NCI-H1105 treated with DMSO at 0.1 percent for 48 hours (cell line): ENCODE measurements at places on chromosomes 5 and 9.

- no peak for DNase-seq
These were observed 46.8 kb downstream of the ACO1 start for GRCh38 chr9:32431196-32431595.

GRCh38 chr5:127041571-127041970 lies 11.2 kb upstream of the MARCHF3 start:
- no peak for DNase-seq

DNA sequence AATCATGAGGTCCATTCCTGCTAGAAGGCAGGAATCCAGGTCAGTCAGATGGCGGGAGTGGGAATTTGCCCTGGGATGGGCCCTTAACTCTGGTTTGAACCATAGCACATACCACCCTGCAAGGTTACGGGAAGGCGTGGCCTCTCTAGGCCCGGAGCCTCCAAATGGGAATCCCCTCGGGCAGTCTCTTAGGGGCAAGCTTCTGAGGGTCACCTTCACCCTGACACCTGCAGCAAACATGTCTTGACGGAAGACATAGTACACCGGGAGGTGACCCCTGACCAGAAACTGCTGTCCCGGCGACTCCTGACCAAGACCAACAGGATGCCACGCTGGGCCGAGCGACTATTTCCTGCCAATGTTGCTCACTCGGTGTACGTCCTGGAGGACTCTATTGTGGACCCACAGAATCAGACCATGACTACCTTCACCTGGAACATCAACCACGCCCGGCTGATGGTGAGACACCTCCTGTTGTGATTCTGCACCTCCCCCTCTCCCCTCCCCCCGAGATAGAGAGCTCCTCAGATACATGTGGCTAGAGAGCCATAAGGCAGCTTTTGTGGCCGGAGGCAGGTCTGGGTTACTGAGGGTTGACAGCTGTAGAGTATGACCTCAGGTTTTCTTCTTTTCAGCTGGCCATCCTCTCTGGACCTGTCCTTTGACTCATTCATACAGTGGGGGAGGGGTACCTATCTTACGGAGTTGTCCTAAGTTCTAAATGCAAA lies 957 bp downstream of the PRELID1 start:
- no peak for DNase-seq

DNA sequence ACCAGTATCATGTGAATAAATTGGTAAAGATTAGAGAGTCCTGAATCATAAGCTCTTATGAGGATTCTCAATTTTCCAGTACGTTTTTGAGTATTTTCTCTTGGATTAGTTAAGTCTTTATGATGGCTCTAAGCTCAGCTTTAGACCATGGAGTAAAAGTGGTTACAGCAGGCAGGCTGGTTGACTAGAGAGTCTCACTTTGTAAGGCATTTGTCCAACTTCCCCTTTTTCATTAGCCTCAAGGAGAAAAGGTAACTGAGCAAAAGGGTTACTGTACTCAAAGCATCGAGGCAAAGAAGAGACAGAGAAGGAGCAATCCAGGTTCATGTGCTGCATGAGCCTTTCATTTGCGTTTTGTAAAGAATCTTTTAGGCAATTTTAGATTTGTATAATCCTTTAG lies 8.5 kb downstream of the NOP16 start:
- DNase-seq, result no peak

DNA sequence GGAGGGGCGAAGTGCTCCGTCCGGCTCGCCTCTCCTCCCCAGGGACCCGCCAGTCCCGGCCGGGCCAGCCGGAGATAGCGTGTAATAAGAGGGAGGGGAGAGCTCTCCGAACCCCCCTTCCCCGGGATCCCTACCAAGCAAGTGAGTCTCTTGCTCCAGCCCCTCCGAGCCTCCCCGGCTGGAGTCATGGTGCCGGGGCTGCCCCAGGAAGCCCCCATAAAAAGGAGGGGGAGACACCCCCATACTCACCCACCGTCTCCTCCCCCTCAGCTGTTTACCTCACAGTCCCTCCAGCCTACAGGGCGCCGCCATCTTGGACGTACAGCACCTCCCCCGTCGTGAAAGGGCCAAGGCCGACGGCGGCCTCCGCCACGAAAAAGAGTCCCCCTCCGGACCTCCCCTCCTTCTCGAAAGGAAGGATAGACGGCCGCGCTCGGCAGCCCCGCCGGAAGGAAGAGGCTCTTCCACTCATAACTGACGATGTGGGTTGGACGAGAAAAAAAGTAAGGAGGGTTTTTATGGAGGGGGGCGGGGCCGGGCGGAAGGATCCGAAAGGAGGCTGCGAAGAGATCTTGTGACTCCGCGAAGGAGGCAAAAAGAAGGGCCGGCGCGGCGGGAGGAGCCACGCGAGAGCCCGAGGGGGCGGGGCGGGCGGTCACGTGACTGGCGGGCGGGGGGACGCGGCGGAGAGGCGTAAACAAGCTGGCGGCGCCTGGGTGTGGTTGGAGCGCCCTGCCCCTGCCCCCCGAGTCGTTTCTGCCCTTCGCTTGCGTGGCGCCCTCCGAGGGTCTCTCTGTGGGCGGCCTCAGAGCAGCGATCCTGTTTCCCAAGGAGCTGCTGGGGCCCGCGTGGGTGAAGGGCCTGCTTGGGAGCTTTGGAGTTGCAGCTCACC lies at the start of gene TSC1:
TSS of gene TSC1 (minus strand) at position 323 of the 892 bp plus-strand sequence. CDS start 15,744 bp downstream, outside the sequence.
- DNase-seq, result peak; percentile 84

DNA sequence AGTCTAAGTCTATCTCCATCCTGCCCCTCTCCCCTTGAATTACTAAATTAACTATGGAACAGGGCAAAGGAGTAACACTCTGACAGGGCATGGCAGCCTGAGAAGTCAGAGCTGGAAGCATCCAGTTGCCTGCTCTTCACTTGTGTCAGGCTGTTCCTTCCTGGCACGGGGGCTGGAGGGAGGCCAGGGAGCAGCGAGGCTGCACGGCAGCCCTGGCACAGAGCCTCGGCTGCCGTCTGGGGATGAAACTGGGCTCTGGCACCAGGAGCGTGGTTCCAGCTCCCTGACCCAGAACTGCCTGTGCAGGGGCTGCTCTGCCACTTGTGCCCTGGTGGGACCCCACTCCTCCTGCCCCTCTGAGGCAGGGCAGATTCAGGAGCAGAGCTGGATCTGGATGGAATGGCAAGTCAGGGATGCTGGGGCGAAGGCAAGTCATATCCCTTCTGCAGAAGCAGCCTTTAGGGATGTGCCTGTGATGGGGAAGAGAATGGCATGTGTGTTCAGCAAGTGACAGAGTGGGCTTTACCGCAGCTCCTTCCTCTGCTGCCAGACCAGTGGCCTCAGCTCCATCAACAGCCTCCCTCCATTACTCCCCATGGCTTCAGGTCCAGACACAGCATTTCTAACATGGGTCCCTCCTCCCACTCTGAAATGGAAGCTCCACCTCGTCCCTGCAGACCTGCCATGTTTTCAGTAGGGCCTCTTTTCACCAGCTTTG lies 42.2 kb upstream of the PDE8B start:
- DNase-seq, result peak; percentile 25

- no peak for DNase-seq
These were observed 198.4 kb upstream of the TBCA start for GRCh38 chr5:77974576-77974975.

DNA sequence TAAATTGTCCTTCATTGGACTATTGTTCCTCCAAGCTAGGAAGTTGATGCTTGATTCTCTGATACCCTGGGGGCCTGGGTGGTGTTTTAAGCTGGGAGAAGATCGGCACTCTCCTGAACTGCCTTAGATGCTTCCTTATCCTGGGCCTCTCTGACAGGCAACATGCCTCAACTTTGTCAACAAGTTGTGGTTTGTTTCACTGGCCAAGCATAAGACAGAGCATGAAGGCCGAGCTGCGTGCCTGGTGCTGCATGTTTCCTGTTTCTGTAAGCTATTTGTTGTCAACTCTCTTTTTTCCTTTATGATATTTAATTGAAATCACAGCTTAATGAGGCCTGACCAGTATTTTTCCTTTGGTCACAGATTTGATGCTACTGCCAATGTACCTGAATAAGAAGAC lies 187.6 kb upstream of the TNC start:
- DNase-seq, result no peak

GRCh38 chr5:1658665-1659064 lies 134.9 kb upstream of the LPCAT1 start:
- no peak for DNase-seq

DNA sequence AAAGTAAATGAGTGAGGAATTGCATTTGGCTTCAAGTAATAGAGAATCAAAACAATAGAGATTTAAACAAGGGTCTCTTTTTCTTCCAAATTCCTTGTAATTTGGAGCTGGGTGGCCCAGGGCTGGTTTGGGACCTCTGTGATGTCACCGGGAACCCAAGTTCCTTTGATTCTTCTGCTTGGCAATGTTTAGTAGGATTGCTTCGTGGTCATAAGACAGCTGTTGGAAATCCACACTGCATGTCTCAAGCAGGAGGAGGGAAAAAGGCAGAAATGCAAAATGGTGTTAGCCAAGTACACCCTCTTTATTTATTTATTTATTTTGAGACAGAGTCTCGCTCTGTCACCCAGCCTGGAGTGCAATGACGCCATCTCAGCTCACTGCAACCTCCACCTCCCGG lies 72.6 kb upstream of the IL12B start:
- DNase-seq, result no peak

DNA sequence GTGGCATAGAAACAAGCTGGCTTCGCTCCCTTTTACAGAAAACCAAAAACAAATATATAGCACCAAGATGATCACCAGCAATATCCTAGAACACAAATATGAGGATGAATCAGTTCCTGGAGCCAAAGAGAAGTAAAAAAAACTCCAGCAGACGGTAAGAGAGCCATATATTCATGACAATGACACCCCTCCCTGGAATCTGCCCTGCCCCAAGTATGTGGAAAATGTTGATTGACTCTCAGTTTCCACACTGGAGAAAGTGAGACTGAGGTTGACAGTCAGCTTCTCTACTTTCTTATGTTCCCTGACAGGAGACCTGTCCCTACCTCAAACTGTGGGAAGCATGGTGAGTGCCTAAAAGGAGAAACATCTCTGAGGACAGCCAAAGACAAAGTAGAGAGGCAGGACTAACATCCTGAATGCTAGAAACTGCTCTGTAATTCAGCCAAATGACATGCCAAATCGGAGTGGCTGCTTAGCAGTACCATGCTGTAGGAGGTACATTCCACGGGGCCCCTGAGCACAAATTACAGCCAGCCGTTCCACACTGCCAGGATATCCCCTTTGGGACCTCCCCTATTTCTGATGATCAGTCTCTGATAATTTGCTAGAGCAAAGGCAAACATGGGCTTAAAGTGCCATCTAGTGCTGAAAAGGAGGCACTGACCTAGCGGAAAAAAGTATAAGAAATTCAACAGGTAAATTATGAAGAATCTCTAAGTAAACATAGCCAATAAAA lies 424.0 kb upstream of the RGMB start:
- DNase-seq, result no peak

GRCh38 chr5:61386045-61386800 lies 54.2 kb downstream of the ZSWIM6 start:
- DNase-seq, result peak; percentile 59

GRCh38 chr9:113578882-113579282 lies 115.4 kb downstream of the RGS3 start:
- no peak for DNase-seq

GRCh38 chr5:159451197-159452052 lies 121.1 kb upstream of the IL12B start:
- no peak for DNase-seq

DNA sequence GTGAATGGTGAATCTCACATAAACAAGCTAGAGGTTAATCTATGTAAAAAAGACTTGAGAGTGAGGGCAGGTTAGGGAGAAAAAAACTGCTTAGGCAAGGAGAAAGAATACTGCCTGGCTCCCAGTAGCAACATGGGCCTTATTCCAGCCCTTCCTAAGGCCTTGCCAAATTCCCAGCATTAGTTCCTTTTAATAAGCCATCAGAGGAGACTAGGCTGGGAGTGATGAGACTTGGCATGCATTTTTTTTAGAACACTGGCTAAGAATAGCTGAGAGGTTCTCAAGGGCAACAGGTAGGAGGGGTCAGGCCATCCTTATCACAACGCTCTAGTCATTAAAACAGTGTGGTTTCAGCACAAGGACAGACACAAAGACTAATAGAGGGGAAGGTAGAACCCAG lies 20.9 kb upstream of the ZBTB43 start:
- DNase-seq, result no peak

- no peak for DNase-seq
These were observed 155.5 kb downstream of the PALM2AKAP2 start for GRCh38 chr9:109935406-109936087.

GRCh38 chr9:116149844-116150243 lies 3.7 kb upstream of the PAPPA start:
- peak; percentile 7 for DNase-seq

- no peak for DNase-seq
These were observed 40.3 kb downstream of the CTNND2 start for GRCh38 chr5:11863911-11864310.

- DNase-seq, result no peak
These were observed 15.9 kb downstream of the TLR4 start for GRCh38 chr9:117720066-117720465.

DNA sequence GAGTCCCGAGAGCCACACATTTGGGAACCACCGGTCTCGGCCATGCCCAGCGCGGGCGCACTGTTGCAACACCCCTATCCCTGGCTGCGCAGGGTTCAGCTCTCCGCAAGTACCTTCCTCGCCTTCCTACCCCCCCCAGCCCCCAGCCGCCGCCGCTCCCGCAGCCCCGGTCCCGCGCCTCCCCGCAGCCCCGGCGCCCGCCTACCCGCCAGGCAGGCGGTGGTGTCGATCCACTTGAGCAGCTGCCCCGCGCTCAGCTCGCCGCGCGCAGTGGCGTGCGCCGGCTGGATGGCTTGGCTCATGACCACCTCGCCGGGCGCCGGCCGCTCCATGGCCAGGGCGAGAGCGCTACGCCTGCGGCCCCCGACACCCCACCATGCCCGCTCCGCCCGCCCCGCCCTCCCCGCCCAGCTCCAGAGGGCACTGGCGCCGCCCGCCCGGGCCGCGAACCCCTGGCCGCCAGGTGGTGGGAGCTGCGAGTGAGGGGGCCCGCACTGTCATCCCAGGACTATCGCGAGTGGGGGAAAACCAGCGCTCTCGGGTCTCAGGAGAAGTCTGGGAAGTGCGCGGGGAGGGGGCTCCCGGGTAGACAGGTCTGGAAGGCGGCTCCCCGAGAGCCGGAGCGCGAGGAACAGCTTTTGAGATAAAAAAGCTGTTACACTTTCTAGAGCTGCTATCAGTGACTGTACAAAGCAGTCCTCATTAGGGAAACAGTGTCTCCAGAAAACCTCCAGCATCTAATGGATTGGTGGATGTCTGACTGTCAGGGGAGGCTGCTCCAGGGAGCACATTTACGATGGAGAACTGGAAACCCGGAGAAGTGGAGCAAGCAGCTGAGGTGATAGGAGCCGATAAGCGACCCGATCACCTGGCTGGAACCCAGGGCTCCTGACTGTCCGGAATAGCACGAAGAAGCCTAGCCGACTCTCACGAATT lies at the start of gene ACOT12:
TSS of gene ACOT12 (minus strand) at position 352 of the 936 bp plus-strand sequence. CDS start at position 332, 20 bp downstream.
- no peak for DNase-seq

GRCh38 chr5:141705469-141705868 lies 23.4 kb upstream of the ARAP3 start:
- DNase-seq, result no peak

- no peak for DNase-seq
These were observed 110.8 kb upstream of the FSTL4 start for GRCh38 chr5:133723126-133723525.

GRCh38 chr5:120621339-120621738 lies 157.2 kb downstream of the PRR16 start:
- DNase-seq, result no peak

- DNase-seq, result no peak
These were observed 155.6 kb upstream of the PANK3 start for GRCh38 chr5:168734620-168735300.
